ENCODE measurements at places on chromosomes 1 and 21.

- DNase-seq: no peak
Measured at GRCh38 chr1:152513081-152513480, 1.2 kb upstream of the CRCT1 start.

GRCh38 chr21:27196651-27197050 is 229.8 kb upstream of the ADAMTS5 start:
- DNase-seq: no peak

GRCh38 chr1:7052701-7053100 is 267.4 kb downstream of the CAMTA1 start:
- no peak for DNase-seq

GRCh38 chr1:230913496-230913895 is 45.2 kb upstream of the C1orf198 start:
- DNase-seq: no peak

DNA sequence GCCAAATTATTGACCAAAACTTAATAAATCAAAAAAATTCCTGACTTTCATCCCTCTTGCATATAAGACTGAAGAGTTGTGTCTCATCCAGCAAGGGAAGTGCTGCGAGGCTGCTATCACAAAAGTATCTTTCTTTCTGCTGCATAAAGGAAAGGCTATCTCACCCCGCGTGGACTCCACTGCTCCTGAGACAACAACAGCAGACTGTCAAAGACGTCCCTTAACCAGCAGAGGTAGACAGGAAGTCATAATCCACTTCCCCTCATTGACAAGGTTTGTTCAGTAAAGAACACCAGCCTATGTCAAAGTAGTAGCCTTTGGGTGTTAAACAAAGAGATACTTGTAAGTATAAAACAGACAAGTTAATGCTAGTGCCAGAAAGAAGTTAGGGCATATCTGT is 29.4 kb downstream of the VPS26C start:
- DNase-seq: no peak

DNA sequence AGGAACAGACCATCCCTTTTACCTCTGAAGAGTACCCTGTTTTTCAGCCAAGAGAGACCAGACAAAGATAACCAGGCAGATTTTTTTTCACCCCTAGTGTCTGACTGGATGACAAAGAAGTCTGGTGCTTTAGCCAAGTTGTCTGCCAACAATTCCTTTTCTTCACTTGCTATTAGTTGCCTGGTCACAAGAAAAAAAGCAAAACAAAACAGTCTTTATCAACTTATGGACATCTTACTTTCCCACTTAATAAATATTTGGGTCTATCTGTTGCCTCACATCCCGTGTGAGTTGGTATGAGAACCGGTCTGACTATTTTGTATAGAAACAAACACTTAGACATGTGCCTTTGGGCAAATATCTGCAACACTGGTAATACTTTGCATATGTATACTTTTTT is 662.9 kb downstream of the PLPP3 start:
- no peak for DNase-seq

- no peak for DNase-seq
Measured at GRCh38 chr1:209601809-209602657, 18.5 kb downstream of the CAMK1G start.

DNA sequence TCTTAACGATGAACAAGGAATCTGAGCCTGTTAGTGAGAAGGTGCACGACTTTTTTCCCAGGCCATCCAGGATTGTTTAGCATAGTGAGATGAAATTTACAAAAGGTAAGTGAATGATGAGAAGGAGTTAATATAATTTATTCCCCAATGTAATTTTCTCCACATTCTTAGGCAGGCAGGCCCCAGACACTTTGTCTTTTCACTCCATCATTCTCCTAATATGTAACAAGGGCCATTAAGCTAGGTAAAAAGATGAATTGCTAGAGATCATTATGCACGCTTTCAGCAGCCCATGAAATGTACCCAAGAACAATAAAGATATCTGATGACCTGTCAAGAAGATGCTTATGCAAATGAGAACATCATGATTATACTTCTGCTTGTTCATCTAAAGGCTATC is 24.1 kb downstream of the NIBAN1 start:
- DNase-seq: no peak

DNA sequence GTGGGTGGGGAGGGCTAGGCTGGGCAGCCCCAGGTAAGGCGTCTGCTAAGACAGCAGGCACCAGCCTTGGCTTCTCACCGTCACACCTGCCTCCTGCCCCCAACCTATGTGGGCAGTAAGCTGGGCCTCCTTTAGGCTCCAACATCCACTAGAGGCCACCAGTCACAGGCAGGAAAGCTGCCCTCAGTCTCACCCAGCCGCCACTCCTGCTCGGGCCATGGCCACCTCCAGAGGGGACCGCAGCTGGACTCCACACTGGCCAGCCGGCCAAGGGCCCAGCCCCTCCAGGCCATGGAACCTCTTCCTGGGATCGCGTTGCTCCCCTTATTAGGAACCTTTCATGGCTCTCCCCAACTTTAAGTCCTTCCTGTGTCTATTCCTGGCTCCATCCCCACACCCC is 74.5 kb downstream of the MRPL37 start:
- no peak for DNase-seq

- DNase-seq: no peak
Measured at GRCh38 chr1:201495551-201496295, 11.2 kb downstream of the CSRP1 start.

DNA sequence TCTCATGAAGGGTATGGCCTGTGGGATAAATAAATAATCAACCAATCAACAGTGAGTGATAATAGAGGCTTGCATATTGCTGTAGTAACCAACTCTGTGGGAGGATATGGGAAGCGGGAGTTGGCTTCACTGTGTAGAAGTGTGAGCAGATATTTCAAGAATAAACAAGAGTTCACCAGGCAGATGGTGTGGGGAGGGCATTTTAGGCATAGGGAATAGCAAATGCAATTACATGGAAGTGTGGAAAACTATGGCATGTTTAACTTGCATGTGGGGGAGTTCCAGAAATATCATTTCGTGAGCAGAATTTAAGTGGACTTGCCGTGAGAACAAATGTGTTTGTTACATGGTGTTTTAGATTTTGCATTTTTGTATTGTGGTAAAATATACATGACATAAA is 95.2 kb downstream of the SPATA46 start:
- DNase-seq: no peak

All from stimulated activated CD8-positive, alpha-beta memory T cell treated with anti-CD3 and anti-CD28 coated beads, Interleukin-2, amount 100 ng/mL, for 48 hours (primary cell).